Activated T-cell treated with anti-CD3 and anti-CD28 coated beads for 4 hours (primary cell): ENCODE measurements at places on chromosomes 6 and 20.

DNA sequence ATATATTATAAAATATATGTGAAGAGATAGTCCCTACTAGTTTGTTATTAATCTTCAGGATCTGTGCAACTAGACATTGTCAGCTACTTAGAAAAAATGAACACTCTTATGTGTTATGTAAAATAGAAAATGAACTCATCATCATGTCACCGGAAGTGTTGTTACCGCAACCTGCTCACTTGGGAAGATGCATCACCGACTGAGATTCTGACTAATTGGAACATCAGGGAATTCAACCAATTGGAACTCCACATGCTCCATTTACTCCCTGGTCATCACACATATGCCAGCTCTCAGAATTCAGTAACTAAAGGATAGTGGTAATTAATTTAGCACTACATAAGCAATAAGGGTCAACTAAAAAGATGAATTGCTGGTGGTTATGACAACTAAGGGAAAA, 16.7 kb upstream of the B3GAT2 start:
- no peak for DNase-seq

DNA sequence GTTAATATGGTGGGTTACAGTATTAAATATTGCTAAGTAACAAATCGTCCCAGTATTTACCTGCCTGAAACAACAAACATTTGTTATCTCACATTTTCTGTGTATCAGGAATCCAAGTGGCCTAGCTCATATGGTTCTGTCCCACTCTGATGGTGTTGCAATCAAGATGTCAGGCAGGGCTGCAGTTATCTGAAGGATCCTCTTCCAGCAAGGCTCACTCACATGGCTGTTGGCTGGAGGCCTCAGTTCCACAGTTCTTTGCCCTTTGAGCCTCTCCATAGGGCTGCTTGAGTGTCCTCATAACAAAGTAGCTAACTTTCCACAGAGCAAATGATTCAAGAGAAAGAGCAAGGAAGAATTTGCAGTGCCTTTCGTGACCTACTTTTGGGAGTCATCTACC, 17.7 kb downstream of the RAB22A start:
- no peak for DNase-seq

DNA sequence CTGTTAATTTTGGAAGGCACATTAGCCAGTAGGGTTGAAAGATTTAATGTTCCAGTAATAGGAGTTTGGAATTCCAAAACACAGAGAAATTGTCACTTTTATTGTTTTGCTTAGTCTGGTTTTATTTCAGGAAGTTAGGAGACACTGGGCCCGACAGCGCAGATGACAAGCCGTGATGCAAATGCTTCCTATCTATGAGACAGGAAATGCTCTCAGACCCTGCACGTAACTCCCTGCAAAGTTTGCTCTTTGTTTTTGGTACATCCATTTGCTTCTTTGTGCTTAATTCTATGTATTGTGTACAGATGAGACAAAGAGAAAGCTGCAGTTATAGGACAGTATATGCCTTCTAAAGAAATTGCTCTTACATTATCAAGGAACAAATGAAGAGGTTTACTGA, 201.6 kb upstream of the SGK1 start:
- DNase-seq, result no peak

GRCh38 chr6:83511901-83512681, at the start of gene PRSS35:
TSS of gene PRSS35 (plus strand) at chr6:83512534. CDS start at chr6:83523442, 10,908 bp downstream.
- DNase-seq, result no peak

DNA sequence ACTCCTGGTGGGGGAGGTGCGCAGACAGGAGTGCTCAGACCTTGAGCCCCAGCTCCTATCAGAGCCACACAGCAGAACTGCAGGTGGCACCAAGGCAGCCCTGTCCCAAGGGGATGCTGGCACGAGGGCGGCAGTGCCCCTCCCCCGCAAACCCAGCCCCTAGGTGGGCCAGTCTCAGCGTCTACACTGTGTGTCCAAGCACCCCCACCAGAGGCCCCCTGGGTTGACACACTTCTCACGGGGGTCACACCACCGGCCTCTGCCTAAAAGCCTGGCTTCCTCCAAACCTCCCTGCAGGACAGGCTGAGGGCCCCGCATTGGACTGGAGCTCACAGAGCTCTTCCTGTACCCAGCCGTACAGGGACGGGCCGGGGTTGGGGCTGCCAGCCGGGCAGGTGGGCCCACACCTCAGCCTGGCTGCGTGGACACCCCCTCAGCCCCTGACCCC, 8.1 kb downstream of the SLC2A4RG start:
- DNase-seq, result no peak
